ENCODE measurements at places on chromosomes 13 and 19.

DNA sequence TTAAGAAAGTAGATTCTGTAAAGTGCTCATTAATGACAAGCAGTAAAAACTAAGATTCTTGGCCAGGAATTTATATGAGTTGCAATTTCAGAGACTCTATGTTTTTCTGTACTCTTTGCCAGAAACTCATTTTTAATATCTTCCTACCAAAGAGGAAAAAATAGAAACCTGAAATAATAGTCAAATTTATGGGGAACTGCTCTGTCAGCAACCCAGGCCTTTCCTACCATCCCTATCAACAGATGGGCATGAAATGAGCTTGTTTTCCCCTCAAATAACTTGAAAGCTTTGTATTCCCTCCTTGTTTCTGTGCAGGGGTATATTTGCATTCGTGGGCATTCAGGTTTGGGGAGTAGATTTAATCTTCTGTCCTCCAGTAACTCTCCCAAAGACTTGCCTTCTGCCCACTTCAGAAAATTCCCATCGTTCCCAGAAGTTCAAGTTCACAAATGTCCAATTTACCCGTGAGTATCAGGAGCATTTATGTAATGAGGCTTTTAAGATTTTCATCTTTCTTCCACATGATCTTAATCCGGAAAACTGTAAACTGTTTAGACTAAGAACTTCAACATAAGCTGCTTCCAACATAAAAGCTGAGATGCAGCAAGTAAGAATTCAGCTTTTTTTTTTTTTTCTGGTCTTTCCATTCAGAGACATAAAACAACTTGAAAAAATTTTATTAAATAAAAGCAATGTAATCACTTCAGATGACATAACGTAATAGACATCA, 363.1 kb downstream of the EFNB2 start:
- DNase-seq = no peak

DNA sequence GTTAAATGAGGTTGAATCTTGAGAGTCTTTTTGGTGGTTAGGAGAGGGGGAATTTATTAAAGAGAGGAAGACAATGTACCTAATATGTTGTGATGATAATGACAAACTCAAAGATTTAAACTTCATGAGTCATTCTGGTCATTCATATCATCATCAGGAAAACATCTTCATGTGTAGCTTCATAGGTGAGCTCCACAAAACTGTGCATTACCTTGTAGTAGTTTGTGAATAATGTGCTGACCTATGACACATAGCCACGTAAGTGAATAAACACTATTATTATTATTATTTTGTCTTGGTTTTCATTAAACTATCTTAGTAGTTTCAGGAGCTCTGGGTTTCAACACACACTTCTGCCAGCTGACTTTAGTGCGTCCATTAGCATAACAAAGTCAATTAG, 997 bp upstream of the GPC6 start:
- no peak for DNase-seq

DNA sequence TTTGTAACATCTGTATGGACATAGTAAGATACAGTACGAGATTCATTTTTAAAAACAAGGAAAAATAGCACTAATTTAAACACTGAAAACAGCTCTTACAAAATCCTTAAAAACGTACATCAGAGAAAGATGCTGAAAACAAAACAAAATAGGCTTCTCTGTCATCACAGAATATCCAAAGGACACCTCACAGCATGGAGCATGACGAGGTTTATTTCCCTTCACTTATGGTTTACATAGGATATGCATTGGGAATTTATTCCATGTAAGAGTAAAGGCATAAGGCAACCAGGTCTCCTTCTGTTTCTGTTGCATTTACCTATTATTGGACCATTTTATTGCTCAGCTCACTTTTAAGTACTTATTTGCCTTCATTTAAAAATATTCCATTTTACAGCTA, 3.0 kb downstream of the KCTD12 start:
- DNase-seq = no peak

GRCh38 chr19:29084266-29084665, 128.7 kb downstream of the UQCRFS1 start:
- DNase-seq = no peak

- peak; percentile 70 for DNase-seq
Measured at GRCh38 chr13:45315520-45316167, 25.3 kb downstream of the TPT1 start.

DNA sequence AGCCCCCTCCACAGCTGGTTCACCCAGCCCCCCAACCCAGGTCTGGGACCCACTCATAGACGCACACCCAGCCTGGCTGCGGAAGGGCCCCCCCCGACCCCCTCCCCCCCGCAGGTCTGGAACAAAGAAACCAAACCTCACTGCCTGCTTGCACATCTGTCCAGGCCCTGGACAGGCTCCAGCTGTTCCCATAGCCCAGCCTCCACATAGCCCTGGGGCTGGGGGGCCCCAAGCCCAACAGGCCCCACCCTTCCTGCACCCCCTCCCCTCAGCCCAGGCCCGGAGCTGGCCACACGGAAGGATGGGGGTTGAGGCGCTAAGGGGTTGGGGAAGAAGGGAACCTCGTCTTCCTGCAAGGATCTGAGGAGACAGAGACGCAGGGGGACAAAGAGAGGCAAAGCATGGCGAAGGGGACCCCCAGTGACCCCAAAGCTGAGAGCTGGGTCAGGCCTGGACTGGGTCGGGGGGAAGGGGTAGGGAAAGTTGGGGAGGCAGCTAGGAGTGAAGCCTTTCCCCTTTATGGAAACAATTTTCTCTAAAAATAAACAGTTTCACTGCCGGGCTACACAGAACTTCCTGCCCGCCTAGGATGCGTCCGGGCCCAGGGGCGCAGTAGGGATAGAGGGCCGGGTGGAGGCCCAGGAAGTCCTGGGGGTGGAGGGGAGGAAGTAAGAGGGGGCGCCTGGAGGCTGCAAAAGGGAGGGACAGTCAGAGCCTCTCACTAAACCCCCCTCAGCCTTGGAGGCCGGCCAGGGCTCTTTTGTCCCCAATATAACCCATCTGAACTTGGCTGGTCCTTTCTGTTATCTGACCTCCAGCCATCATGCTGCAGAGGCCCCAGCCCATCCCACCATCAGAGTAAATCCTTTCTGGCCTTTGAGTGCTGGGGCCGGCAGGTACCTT, 2.4 kb downstream of the KANK2 start:
- DNase-seq = peak; percentile 65

- no peak for DNase-seq
Measured at GRCh38 chr13:40039061-40039460, 383.6 kb downstream of the COG6 start.

- no peak for DNase-seq
Measured at GRCh38 chr13:62250501-62251201, 835.0 kb upstream of the PCDH20 start.

- no peak for DNase-seq
Measured at GRCh38 chr13:111210091-111210490, 95.0 kb downstream of the ARHGEF7 start.

DNA sequence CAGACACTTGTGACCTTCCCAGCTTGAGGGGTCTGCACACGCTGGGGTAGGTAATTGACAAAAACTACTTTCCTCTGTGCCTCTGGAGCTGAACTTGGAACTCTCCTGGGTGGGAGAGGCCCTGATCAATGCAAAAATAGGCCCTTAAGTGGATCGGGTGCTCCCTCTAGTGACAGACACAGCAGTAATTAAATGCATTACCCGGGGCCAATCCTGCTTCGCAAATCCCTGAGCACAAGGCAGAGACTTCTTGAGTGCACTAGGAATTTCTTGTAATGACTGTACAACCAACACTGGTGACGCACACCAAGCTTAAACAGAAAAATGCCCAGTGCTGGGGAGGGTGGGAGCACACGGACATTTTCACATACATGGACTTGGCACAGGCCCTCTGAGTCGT, 10.6 kb upstream of the UBE2S start:
- no peak for DNase-seq

GRCh38 chr13:73337532-73337931, 278.7 kb downstream of the KLF5 start:
- DNase-seq = no peak

DNA sequence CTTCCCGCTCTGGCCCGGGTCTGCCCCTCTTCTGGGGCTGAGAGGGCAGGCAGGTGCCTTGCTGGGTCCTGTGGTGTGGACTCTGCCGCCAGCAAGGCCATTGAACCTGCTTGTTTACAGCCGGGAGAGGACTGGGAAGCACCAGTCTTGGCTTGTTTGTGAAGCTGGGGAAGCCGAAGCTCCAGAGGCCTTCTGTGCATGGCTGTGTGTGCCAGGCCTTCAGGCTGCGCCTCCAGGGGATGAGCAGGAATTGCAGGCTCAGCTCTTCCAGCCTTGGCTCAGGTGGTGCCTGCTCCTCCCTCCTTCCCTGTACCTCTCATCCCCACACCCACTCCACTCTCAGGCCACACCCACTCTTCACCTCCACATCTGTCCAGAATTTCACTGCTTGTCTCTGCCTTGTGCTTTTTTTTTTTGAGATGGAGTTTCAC, 17.5 kb downstream of the NDUFB7 start:
- no peak for DNase-seq

GRCh38 chr19:291561-292280, 518 bp upstream of the PLPP2 start:
- no peak for DNase-seq

DNA sequence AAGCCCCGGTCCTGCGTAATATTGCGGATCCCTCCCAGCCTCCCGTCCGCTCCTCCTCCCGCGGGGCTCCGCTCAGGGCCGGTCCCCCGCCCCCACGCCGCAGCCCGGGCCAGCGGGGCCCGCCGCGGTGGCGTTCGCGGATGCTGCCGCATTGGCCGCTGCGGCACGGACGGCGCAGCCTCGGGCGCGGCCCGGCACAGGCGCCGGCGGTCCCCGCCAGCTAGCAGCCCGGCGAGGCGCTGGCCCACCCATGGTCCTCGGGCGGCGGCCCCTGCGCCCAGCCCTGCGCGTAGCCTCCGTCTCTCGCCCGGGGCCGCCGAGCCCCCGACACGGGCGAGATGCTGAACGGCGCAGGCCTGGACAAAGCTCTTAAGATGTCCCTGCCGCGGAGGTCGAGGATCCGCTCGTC, at the start of gene ATP8A2:
TSS of gene ATP8A2 (plus strand) at position 100 of the 409 bp plus-strand sequence. CDS start at position 339, 239 bp downstream.
- no peak for DNase-seq

GRCh38 chr19:13774217-13775191, at the start of gene C19orf53:
TSS of gene C19orf53 (plus strand) at chr19:13774456. CDS start at chr19:13774478, 22 bp downstream.
- DNase-seq = peak; percentile 91

- DNase-seq = no peak
Measured at GRCh38 chr13:42396901-42397655, 125.1 kb downstream of the AKAP11 start.

- no peak for DNase-seq
Measured at GRCh38 chr13:97999653-98000052, 46.2 kb downstream of the IPO5 start.

- DNase-seq = no peak
Measured at GRCh38 chr13:91240341-91240740, 107.1 kb upstream of the MIR17HG start.

DNA sequence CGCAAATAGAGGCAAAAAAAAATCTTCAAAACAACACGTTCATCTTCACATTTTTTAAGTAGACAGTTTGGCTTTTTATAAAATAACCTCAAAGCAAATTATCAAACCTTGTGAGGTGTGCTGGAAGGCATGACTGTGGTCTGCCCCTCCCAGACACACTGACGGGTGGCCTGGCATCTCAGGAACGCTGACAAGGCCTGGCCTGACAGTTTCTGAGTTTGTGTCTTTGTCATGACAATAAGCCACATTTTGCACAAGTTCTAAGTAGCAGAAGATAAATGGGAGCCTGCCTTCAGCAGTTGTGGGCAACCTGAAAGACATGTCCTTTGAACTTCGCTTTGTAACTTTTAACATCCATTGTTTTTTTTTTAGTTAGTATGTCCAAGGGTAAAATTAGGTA, 38.5 kb downstream of the SOX21 start:
- DNase-seq = no peak

- DNase-seq = no peak
Measured at GRCh38 chr13:56530096-56530495, 610.6 kb upstream of the PRR20A start.

DNA sequence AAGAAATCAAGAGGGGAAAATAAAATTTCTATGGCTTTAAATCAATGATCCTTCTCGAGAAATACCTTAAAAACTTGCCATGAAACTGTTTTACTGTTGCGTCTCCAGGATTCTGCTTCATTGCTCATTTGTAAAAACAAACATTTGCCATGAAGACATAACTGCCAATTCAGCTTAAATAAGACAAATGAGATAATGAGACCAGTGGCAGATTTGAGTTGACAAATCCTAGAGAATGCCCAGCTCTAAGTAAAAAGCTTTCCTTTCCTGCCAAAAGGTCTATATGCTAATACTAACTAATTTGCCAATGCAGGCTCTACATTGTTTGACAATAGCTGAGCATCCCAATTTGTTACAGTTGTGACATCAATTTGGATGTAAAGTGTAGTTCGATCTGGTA, 400.5 kb upstream of the PCDH9 start:
- no peak for DNase-seq

- peak; percentile 67 for DNase-seq
Measured at GRCh38 chr19:572743-573518, 535 bp downstream of the BSG start.

GRCh38 chr13:100454876-100455275, 133.7 kb downstream of the GGACT start:
- no peak for DNase-seq

- peak; percentile 92 for DNase-seq
Measured at GRCh38 chr13:40664350-40665125, 1.9 kb downstream of the FOXO1 start.

- no peak for DNase-seq
Measured at GRCh38 chr19:8087876-8088275, 35.3 kb downstream of the CCL25 start.

DNA sequence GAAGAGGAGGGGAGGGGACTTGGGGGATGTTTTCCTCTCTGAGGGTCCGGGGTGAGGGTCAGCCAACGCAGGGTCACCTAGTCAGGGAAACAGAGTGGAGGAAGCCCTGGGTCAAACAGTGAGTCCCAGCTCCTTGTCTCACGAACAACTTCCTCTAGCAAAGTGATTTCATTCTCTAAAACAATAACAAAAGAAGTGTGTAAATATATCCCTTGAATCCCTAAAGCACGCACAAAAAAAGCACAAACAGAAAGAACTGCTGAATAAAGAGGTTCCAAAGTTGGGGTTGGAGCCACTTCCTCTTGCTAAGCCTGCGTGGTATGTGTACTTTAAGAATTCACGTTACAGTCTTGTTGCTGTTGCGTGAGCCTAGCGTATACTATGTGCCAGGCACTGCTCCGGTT, 1.5 kb upstream of the C5AR2 start:
- no peak for DNase-seq

DNA sequence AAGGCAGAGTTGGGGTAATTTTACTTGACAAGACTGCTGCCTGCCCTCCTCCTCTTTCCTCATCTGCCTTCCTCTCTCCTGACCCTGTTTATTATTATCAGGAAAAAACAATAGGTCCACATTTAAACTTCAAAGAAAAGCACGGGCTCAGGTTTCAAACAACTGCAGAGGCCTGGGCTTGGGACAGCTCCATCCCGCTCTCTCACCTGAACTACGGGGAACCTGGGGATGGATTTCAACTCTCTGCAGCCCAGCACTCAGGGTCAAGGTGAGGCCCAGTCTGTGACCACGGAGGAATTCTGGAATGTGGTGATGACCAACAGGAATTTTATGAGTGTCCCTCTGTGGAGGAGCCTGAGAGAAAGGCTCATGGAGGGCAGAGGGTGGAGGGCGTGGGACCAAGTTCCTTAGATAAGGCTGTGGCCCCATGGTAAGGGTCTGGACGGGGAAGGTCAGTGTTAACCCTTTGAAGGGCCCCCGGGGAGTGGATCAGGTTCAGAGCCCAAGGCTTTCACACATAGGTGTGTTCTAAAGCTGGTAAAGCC, 220.8 kb upstream of the MAB21L1 start:
- no peak for DNase-seq

All from left ventricle myocardium superior (tissue), 1 donor.